ENCODE measurements at places on chromosomes 11 and 22.

- no peak for DNase-seq
Observed at GRCh38 chr11:78549624-78550409, 24.8 kb downstream of the NARS2 start.

DNA sequence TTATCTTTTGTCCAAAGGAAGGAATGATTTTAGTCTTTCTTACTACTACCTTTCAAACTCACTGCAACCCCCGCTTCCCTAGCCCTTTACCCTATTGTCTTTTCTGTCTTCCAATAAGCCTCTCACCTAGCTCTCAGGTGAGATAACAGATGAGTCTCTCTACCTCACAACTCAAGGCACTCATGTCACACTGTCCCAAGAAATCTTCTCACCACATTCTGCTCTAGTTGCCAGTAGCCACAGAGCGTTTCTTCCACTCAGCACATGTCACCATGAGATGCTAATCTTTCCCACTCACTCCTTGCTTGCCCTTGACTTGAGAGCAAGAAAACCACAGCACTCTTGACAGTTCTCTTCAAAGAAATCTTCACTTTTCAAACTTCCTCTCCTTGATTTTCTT lies 32.7 kb upstream of the TMEM41B start:
- DNase-seq, result no peak

GRCh38 chr11:32899438-32899837 lies 6.8 kb downstream of the QSER1 start:
- DNase-seq, result no peak

DNA sequence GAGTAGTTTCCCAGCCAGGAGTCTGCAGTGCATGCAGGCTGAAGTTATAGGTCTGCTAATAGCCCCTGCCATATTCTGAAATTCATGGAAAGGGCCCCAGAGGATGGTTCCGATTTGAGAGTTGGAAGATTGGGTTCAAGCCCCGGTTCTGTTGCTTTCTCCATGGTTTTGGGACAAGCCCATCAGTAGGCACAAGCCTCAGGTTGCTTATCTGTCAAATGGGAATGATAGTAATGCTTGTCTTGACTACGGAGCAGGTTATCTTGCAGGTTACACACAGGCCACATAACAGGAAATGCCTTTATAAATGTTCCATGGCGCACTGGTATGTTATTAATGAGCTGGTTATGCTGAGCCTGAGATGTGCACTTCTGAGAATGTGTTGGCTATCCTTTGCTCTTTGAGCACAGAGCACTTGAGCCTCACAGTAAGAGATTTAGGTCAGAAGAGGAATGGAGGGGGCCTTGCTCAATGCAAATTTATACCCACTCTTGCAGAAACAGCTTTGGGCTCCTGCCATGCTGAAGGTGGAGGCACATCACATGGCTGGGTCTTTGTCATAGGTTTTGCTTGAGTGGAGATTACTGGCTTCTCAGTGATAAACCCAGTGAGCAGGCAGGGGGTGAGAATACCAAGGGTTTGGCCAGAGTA lies 47.1 kb downstream of the ZNRF3 start:
- no peak for DNase-seq

DNA sequence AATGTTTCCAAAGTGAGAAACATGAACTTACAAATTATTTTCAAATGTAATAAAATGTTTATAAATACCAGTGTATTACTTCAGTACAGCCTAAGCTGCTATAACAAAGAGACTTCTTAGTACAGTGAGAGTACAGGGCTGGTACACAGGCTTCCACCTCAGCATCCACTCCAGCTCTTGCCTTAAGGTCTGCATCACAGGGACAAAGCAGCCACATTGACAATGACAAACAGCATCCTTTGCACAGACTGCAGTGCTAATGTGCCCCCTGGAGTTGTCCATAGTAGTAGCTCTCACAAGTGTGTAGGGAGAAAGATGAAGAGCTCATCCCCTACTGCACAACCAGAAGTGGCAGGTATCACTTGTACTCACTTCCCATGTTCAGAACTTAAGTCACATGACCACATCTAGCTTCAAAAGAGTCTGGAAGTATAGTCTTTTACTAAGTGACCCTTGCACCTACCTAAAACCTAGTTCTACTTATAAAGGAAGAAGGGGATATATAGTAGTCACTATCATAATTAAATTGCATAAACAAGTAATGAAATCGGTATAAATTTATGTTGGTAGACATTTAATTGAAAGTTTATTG lies 10.7 kb upstream of the LIPT2 start:
- no peak for DNase-seq

- DNase-seq, result no peak
Observed at GRCh38 chr11:66722745-66723651, 6.0 kb downstream of the SPTBN2 start.

Data from stimulated activated CD8-positive, alpha-beta memory T cell treated with anti-CD3 and anti-CD28 coated beads, Interleukin-15, amount 100 ng/mL, for 24 hours (primary cell).